ENCODE measurements at places on chromosomes 7 and 10.

- DNase-seq: no peak
Measured at GRCh38 chr7:21579341-21580072, 36.7 kb downstream of the DNAH11 start.

- no peak for DNase-seq
Measured at GRCh38 chr7:149734791-149735075, 38.7 kb downstream of the ZNF467 start.

- DNase-seq: no peak
Measured at GRCh38 chr10:78359640-78360091, 326.0 kb downstream of the RPS24 start.

- DNase-seq: no peak
Measured at GRCh38 chr7:18558910-18559309, 63.4 kb downstream of the HDAC9 start.

- no peak for DNase-seq
Measured at GRCh38 chr7:120760050-120760449, 97.9 kb downstream of the TSPAN12 start.

GRCh38 chr7:38476764-38477163, 154.4 kb downstream of the AMPH start:
- DNase-seq: no peak

DNA sequence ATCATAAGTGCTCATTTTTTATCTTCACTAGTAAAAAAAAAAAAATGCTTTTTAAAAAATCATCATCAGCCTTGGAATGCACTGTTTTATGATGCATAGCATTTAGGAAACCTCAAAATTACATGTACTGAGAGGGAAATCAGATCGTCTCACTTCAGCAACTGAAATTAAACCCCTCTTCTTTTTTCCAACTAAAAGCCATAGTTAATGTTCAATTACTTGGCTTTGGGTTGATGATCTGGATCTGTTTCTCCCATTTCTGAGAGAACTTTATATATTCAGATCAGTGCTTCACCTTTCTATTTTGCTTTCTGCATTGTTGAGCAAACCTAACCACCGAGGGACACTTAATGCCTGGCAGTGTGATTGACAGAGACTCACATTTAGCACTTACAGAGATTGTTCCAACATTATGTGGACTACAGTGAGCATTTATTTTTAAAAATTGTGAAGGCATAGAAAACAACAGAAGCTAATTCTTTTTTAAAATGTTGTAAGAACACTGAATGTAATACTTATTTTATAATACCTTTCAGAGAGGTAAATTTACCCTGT, 678.4 kb downstream of the PHTF2 start:
- no peak for DNase-seq

- no peak for DNase-seq
Measured at GRCh38 chr10:79379512-79380124, 32.3 kb downstream of the PPIF start.

GRCh38 chr7:142901426-142902259, 16.1 kb upstream of the TRPV6 start:
- DNase-seq: no peak

DNA sequence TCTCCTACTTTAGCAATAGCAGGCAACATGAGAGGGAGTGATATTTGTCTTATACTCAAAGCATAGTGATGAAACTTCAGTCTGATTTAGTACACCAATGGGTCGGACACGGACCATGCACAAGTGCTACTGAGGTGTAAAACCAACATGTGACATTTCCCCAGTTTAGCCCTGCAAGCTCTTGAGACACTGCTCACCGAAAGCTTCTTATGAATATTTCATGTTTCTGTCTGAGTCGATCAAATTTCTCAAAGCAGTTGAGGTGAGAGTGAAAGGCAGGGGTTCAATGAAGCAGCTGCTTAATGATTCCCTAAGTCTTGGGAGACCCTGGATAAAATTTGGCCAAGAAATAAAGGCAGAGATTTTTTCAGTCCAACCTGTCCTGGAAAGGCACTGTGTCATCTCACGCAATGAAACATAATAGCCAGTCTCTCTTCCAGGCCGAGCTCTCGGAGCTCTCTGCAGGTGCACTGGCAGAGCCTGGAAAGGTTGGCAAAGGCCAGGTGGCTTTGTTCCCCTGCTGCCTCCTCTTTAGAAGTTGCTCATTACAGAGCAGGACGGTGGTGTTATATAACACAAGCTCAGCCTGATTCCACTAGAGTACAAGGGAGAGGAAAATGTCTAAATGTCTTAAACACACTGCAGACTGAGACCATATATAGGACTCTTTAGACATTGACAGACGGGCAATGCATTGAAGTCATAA, 33.9 kb upstream of the XPNPEP1 start:
- no peak for DNase-seq

- no peak for DNase-seq
Measured at GRCh38 chr7:66267249-66267648, 62.1 kb downstream of the TPST1 start.
